ENCODE measurements at places on chromosomes 2 and 18.

GRCh38 chr2:171792886-171793580, 101.0 kb downstream of the SLC25A12 start:
- no peak for DNase-seq

DNA sequence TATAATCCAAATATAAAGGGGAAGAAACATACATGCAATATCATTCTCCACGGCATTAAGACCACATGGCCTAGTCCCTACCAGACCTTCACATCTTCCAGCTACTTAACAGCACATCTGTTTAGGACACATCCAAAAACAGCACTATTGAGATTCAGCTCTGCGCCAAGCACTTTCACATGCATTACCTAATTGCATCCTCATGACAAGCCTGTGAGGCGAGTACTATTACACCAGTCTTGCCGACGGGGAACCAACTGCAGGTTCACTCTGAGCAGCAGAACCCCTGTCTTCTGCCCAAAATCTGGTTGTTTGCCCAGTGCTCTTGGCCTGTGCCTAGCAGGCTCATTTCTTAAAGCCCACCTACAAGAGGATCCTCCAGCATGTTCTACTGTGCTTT, 66.7 kb downstream of the AAK1 start:
- no peak for DNase-seq

DNA sequence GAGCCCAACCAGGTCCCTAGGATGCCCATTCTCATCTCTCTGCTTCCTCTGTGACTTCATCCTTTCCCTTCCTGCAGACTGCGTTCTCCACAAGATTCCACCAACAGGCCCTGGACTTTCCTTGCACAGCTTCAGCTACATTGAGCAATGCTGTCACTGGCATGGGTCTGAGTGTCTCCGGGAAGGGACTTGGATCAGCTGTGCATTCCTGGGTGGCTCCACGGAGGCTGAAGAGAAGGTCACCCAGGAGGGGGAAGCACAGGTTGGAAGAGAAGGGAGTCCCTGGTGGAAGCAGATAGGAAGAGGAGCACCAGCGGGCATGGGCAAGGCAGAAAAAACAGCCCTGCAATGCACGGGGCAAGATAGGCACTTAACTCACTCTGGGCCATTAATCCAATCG, 140.5 kb downstream of the UXS1 start:
- no peak for DNase-seq

- peak; percentile 42 for DNase-seq
These were observed 70.8 kb upstream of the STK17B start for GRCh38 chr2:196242131-196242620.

- no peak for DNase-seq
These were observed 423.6 kb downstream of the ZNF521 start for GRCh38 chr18:24928301-24928878.

- no peak for DNase-seq
These were observed 240.4 kb downstream of the IKZF2 start for GRCh38 chr2:212911011-212911410.

DNA sequence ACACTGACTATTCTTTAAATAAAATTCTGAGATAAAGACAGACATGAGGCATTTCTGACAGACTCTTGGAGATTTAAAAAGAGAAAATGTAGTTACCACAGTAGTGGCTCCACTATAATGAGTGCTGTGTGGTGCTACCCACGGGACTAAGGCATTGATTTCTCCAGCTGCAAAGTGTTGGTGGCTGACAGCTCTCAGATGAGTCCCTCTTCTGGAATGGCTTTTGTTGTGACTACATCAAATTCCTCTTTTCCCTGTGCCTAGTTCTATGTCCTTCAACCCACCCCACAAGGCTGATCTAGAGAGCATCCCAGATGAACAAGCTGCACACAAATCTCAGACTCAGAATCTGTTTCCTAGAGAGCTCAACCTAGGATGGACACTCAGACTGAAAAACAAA, 884.8 kb upstream of the ZEB2 start:
- no peak for DNase-seq

- DNase-seq: no peak
These were observed 715.9 kb downstream of the NUP35 start for GRCh38 chr2:183840061-183840584.

DNA sequence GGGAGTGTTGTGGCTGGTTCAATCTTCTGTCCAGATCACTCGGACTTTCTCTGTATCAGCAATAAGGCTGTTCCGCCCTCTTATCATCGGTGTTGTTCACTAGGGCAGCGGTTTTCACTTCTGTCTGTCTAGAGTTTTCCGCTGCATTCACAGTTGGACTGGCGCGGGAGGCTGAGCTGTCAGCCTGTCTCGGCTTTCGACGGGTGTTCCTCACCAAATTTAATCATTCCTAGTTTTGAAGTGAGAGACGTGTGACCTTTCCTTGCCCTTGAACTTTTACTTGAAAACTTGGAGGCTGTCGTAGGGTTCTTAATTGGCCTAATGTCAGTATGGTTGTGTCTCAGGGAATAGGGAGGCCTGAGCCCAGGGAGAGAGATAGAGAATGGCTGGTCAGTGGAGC, 108.3 kb downstream of the NFATC1 start:
- peak; percentile 4 for DNase-seq

GRCh38 chr2:177074099-177074710, 138.4 kb upstream of the HNRNPA3 start:
- no peak for DNase-seq

DNA sequence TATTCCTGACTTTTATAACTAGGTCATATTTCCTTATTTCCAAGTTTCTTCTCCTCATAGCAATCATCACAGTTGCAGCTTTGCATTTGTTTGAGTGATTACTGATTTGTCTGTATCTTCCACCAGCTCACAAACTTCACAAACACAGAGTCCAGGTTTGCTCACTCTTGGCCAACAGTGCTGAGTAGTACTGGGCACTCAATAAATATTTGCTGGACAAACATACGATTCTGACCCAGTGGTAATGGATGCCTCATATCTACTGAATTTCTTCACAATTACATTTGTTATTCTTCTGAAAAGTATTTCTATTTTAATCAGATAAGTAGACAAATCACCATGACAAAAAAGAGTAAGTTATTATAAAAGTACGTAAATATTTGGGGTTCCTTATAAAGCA, 516.3 kb downstream of the TDRD15 start:
- no peak for DNase-seq

DNA sequence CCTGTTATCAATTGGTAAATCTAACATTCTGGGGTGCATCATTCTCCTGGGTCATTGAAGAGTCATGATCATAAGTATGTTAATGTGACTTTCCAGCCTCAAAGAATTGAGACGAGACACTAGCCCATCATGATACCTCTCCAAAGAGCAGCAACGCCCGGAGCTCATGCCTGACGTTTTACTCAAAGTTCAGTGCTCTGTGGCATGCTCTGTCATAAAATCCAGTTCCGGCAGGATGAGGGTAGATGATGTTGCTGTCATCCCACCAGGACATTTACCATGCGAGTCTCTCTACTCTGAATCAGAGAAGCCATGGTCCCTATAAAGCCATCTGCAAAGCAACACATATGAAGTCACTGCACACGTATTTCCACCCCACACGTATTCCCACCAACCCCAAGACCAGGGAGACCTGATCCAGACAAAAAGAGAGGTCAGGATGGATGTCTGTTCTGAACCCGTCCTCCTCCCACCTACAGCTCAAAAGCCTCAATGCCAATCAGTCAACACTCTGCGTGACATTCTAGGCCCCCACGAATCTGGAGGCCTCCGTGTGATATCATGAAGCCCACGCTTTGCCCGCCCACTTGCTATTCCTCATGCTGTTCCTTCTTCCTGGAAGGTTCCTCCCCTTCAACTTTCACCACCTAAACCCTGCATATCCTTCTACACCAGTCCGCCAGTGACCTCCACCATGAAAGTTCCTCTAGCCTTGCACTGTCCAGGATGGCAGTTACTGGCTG, 85.8 kb downstream of the DNMT3A start:
- no peak for DNase-seq

DNA sequence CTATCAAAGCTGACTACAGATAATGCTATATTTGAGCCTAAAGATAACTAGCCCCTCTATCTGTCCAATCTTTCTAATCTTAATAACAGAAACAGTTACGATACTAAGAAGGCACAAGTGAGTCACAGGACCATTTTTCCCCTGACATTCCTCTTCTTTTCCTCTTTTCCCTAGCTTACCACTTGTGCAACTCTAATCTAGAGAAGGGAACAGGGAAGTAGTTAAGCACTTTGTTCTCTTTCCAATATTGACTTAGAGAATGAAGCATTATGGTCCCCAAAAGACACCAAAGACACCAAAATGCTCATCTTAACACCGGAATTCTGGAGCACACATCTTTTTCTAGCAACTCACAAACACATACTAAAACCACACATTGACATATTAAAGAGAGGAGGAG, 1.8 kb downstream of the PDE11A start:
- DNase-seq: no peak

- no peak for DNase-seq
These were observed 59.9 kb upstream of the POU3F3 start for GRCh38 chr2:104793966-104794365.

DNA sequence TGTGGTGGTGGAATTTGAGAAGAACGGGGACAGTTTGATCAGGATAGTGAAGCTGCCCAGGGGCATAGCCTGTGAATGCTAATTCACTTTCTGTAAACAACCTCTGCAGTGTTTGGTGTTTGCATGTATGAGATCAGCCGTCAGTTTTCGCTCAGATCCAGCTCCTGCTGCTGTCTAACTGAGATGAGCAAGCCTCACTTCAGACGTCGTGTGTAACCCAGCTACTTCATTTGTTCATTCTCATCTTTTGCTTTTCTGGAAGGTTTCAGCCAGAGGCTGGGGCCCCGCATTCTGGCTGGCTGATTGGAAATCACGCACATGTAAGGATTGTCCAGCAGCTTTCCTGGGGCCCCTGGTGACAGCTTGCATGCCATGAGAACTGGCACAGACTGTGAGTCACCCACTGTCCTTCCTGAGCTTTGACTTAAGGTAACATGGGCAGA, 48.9 kb downstream of the LDLRAD4 start:
- DNase-seq: no peak

GRCh38 chr2:181998891-181999654, 13.4 kb downstream of the PPP1R1C start:
- DNase-seq: no peak

- no peak for DNase-seq
These were observed 2.2 kb downstream of the RND3 start for GRCh38 chr2:150485114-150485870.

DNA sequence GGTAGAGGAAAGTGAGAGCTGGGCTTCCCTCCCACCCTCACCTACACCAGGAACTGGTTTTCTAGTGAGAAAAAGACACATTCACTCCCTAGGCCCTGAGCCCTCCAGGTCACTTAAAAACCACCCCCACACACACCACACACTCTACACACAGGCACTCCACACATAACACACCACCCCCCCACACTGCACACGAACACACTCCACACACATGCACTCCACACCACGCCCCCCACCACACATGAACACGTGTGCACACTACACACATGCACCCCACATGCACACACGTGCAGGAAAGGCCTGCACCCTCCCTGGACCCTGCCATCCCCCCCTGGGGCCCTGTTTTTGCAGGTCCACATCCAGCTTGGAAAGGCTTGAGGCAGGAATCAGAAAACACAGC, 67.6 kb downstream of the RALBP1 start:
- no peak for DNase-seq

DNA sequence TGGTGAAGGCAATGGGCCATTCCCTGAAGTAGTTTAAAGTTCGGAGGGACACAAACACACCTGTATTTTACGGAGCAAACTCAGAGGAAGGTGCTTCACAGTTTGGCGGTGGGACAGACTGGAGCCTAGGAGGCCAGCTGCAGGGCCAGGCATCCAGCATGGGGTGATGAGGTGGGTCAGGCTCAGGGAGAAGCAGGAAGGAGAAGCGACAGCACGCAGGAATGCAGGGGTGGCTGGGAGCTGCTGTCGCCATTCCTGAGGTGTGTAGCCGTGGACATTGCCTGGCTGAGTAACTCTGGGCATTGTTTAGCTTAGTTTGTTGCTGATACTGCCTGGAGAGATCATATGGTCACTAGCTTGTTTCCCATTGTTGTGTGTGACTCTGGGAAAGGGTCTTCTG, 35.8 kb upstream of the METTL21A start:
- DNase-seq: no peak

DNA sequence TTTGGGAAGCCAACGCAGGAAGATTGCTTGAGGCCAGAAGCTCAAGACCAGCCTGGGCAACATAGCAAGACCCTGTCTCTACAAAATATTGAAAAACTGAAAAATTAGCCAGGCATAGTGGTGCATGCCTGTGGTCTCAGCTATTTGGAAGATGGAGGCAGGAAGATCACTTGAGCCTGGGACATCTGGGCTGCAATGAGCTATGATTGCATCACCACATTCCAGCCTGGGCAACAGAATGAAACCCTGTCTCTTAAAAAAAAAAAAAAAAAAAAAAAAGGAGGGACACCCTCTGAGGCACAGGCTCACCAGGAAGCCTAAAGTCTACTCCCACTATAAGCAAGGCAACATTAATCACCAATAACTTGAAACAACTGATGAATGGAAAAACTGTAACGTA, 151.1 kb downstream of the CCDC148 start:
- DNase-seq: no peak

DNA sequence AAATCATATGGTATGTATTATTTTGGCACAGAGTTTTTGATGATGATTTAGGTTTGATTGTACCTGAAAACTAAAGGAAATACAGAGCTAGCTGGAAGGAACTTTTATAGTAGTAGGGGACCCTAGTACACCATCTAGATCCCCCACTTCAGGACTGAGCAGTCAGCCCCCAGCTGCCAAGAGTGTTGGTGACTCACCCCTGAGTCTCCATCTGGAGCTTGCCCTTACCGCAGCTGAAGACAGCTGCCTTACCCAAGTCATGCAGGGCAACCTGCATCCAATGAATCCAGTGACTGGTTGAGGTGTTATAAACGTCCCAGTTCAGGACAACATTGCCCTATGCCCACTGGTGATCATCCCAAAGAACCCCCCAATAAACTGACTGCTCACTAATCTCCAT, 15.3 kb downstream of the PMS1 start:
- no peak for DNase-seq

GRCh38 chr18:32298171-32298667, 108.4 kb downstream of the MEP1B start:
- no peak for DNase-seq

DNA sequence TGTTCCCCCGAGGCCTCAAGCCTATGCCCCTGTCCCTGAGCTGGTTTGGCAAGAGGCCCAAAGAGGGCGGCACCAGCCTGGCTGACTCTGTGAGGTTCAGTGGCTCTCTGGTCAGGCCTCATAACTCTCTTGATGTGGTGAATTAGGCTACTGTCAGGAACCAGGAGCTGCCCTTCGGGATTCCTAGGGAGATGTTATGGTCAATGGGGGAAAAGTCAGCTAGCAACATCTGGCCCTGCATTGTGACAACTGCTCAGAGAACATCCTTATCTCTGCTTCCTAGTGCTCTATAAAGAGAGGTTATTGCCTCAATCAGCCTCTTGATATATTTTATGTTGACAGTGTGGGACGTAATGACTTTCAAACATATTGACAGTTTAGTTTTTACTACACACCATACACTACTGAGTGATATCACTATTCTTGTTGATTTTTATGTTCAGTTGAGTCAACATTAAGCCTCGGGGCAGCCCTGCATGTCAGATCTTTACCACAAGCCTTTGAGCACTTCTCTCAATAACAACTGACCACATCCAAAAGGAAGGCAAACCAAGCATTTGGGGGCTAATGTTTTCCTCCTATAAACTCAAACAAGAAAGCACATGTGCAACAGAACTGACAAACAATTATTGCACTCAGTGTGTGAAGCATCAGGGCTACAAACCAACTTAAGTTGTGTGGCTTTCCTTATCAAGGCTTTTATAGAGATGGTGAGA, 448.3 kb upstream of the SLC14A2 start:
- no peak for DNase-seq

- no peak for DNase-seq
These were observed 44.5 kb downstream of the SH3RF3 start for GRCh38 chr2:109173311-109174171.

- DNase-seq: no peak
These were observed 363.6 kb upstream of the HS6ST1 start for GRCh38 chr2:128682266-128682665.
